Urinary bladder (tissue), 4 donors: ENCODE measurements at places on chromosomes 12 and 14.

DNA sequence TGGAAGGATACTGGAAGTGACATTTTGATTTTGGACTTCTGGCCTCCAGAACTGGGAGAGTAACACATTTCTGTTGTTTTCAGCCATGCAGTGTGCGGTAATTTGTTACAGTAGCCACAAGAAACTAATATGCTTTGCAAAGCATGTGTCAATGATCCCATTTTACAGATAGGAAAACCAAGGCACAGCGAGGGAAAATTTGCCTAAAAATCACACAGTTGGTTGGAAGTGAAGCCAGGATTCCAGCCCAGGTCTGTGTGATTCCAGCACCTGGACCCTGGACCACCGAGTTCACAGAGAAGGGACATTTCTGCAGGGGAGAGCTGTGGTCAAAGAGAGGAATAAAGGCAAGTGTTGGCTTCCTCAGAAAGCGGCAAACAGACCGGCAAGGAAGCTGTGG lies 106.7 kb upstream of the MED13L start:
- no peak for DNase-seq

- DNase-seq = no peak
Measured at GRCh38 chr12:41286426-41286825, 98.3 kb downstream of the PDZRN4 start.

- no peak for DNase-seq
Measured at GRCh38 chr12:127642208-127642607, 624.8 kb upstream of the TMEM132C start.

DNA sequence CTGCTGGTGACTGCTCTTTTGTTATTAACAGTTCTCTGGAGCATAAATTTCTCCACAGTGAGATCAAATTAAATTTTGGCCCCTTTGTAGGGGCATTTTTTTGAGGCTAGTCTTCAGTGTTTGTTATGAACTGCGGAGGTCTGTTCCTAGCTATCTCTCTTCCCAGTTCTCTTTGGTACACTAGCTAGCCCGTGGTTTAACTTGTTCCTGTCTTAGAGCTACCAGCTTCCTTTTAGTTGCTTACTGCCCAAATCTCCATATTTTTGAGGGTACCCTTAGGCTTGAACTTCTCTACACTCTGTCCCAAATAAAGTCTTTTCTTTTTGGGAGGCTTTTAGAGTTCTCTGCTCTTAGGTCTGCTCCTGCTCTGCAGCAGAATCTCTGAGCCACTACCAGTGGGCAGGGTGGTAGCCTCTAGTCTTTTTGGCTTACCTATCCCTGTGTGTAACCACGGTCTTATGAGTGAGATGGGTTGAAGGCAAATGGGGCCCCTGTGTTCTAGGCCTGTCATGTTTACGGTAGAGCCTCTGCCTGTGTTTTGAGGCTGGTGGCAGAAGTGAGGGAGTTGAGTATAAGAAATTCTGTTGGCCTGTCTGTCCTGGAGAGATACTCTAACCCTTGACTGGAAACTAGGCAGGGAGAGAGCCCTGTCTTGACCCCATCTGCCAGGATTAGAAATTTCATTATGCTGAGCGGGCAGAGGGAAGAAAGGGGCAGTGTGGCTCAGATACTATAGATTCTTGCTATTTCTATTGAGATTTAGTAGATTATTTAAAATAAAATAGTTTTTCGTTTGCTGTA lies 21.0 kb downstream of the CNOT2 start:
- no peak for DNase-seq

- peak; percentile 53 for DNase-seq
Measured at GRCh38 chr14:24431569-24432258, 2.0 kb downstream of the KHNYN start.

DNA sequence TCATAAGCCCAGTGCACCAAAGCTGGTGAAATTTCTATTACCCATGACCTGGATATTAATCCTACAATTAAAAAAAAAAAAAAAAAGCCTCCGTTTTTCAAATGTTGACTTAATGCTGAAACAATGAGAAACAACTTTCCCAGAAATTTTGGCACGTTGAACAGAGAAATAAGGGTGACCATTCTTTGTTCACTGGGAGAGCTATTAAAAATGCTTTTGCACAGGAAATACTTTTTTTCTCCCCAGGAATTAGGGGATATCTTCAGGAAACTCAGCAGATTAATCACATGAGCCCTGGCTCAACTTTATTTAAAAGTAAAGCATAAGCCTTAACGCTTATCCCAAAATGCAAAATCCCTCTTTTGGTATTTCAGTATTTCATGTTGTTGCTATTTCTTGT lies 54.8 kb upstream of the FLRT2 start:
- no peak for DNase-seq

- DNase-seq = no peak
Measured at GRCh38 chr14:75667099-75667765, 6.2 kb downstream of the TTLL5 start.

DNA sequence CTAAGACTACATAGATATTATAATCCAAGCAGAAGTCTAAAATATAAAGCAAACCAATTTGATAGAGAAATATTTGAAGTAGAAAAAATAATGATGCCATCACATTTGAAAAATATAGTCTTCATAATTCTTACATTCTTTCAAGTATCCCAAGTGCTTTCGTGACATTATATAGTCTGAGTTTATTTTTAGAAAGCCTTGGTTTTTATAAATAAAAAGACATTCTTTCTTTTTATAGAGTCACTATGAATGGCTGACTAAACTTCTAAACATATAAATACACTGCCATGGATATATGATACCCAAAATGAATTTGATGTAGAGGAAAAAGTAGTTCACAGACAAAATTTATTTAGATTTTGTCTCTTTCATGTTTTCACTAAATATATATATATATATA lies 135.1 kb upstream of the PDZRN4 start:
- no peak for DNase-seq

- DNase-seq = no peak
Measured at GRCh38 chr14:99568567-99569560, 35.1 kb downstream of the CCDC85C start.
